ENCODE measurements at places on chromosomes 12 and 14.

- no peak for DNase-seq
Observed at GRCh38 chr14:100400115-100400514, 77.0 kb downstream of the SLC25A47 start.

DNA sequence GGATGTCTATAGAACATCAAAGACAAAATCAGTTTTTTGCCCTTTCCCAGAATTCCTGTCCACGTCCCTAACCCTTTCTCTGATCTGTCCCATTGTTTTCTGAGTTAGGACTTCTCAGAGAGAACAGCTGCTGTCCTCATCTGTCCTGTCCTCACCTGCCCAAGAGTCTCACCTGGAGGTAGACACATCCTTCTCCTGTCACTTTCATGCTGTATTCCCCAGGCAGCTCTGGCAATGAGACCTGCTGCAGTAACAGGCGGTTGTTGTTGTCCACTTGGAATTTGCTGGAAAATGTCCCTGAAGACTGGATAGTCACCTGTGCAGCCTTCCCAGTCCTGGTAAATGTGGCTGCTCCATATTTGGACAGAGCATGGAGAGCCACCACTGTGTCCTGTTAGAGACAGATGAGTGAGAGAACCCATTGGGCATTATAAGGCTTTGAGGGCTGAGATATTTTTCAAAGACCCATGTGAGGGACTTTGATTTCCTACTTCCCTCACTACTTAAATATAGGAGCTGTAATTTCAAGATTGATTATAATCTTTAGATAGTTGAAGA, 43.2 kb downstream of the A2M start:
- DNase-seq: no peak

DNA sequence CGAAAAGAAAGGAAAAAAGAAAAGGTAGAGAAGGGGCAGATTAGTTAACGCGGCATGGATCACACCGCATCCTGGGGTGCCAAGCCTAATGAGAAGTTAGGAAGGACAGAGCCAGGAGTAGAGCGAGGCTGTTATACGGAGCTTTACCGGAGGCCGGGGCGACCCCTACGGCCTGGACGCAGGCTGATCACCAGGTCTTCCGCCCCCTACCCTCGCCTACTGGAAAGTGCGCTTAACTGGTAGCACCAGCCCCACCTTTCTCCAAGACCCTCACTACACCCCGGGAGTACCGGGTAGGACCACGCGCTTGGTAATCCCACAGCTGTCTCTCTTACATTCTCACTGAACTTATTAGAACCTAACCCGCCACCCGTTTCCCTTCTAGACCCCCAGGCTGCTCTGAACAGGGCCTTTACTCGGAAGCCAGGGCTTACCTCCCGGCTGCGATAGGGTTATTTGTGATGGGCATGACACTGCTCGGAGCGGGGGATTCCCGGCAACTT, 33.8 kb downstream of the WBP11 start:
- DNase-seq: no peak

GRCh38 chr14:34043627-34044372, 92.9 kb upstream of the EGLN3 start:
- DNase-seq: peak; percentile 73

- DNase-seq: no peak
Observed at GRCh38 chr14:71400871-71401321, 493.6 kb downstream of the PCNX1 start.

DNA sequence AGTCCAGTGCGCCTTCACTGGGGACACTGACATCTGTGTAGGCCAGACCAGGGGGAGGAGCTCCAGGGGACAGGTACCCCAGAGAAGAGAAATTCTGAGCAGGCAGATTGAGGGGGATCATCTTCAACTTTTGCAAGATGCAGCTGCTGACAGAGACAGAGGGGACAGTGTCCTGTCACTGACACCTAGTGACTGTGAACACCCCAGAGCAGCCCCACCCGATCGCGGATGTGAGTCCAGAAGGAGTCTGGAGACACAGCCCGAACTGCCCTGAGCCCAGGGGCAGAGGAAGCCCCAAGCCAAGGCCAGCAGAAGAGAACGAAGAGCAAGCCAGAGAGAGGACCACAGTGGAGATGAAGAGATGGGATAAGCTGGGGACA, 21.7 kb upstream of the LRTM2 start:
- DNase-seq: no peak

- no peak for DNase-seq
Observed at GRCh38 chr14:60757567-60758002, 23.0 kb downstream of the MNAT1 start.

- no peak for DNase-seq
Observed at GRCh38 chr12:122201381-122201780, 2.1 kb upstream of the B3GNT4 start.

- DNase-seq: peak; percentile 80
Observed at GRCh38 chr14:20683891-20684661, at the start of gene RNASE4. TSS of gene RNASE4 (plus strand) at chr14:20684560. CDS start at chr14:20699372, 14,812 bp downstream.

- no peak for DNase-seq
Observed at GRCh38 chr12:94230357-94230905, 82.1 kb downstream of the PLXNC1 start.

GRCh38 chr12:89166121-89166520, 186.2 kb downstream of the DUSP6 start:
- no peak for DNase-seq

GRCh38 chr12:68904351-68904962, 28.5 kb downstream of the CPM start:
- DNase-seq: no peak

DNA sequence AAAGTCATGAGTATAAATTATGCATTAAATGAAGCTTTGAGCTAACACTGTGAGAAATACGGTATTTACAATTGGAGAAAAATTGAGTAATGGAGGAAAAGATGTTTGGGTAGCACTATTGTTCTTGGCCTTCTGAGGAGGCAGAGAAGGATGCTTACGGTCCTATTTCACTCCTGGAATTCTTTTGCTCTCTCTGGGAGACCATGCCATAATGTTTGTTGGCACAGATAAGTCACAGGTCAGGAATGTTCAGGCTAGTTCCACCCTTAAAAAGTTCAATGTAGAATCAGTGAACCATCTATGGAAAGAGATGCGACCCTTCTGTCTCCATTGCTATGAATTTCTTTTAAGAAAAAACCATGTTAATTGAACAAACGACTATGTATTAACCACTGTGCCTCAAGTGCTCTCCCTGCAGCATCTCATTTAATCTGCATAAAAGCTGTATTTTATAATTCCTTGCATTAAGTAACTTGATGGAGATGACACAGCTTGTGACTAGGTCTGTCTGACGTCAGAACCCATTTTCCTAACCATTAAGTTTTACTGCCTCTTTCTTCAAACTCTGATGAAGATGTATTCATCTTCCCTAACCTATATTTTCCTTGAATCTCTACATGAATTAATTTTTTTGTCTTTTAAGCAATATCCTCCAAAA, 9.5 kb downstream of the BATF start:
- DNase-seq: no peak

GRCh38 chr12:109696485-109697269, 16.9 kb upstream of the FAM222A start:
- DNase-seq: no peak

DNA sequence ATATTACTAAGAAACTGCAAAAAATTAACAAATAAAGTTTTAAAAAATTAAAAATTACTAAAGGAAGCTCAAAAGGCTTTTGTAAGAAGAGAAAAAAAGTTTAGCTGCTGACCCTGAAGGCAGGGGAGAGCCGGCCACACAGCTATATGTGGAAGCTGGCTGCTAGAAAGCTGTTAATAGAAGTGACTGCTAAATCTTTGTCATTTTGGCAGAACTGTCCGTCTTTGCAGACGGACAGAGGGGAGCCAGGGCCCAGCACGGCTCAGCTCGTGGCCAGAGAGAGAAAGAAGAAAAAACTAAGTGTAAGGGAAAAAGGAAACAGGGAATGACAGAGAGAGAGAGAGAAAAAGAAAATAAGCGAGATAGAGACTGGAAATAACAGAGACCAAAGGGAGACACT, 27.9 kb downstream of the PRMT8 start:
- no peak for DNase-seq

- no peak for DNase-seq
Observed at GRCh38 chr14:58923751-58924405, 264.6 kb upstream of the DAAM1 start.

DNA sequence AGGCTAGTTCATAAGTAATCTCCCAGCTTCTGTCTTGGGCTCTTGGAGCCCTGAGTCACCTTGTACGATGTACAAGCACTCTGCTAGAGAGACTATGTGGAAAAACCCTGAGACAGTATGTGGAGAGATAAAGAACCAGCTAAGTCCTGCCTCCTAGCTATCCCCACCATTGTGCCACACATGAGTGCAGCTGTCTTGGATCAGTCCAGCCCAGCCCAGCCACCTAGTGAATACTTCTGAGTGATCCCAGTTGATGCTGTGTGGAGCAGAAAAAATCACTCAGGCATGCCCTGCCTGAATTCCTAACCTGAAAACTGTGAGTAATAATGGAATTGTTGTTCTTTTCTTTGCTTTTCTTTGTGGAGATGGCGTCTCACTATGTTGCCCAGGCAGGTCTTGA, 5.1 kb upstream of the SERPINA6 start:
- no peak for DNase-seq

GRCh38 chr12:14775636-14775980, 27.7 kb downstream of the WBP11 start:
- no peak for DNase-seq

GRCh38 chr12:45468751-45469615, 253.1 kb downstream of the ANO6 start:
- DNase-seq: no peak

DNA sequence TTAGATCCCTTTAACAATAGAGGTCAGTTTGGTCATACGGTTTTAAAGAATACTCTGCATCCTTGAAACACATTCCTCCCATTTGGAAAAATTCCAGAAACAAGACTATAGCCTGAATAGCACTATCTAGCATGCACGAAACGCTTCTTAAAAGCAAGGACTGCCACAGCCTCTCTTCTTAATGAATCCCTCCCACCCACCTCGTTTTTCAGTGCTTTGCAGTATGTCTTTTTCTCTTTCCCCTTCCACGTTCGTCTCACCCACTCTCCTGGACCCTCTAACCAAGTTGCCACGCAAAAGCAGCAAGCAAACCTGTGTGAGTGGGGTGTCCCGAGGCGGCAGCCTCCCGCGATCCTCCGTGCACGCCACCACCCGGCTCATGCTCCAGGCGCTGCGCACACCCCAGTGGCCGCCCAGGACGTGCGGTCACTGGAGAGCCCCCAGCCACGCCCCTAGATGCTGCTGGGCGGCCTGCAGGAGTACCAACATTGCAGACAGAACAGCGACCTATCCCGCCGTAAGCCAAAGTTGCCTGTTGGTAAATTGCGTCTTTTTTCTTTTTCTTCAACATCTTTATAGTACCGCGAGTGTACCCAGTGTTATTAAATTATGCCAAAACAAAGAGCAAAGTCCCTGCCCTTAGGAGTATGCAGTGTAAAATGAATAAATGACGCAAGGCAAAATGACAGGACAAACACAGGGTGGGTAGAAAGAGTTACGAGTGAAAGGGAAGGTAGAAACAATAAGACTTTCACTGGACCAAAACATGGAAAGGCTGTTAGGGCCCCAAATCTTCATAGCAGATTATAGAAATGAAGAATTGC, at the start of gene SLC38A4:
SLC38A4 (minus strand) TSS at position 407 of the 824 bp plus-strand sequence. CDS start 32,926 bp downstream, outside the sequence.
- no peak for DNase-seq

GRCh38 chr12:124487066-124487833, 80.2 kb downstream of the NCOR2 start:
- DNase-seq: no peak

GRCh38 chr14:32900547-32900946, 38.1 kb upstream of the NPAS3 start:
- no peak for DNase-seq

DNA sequence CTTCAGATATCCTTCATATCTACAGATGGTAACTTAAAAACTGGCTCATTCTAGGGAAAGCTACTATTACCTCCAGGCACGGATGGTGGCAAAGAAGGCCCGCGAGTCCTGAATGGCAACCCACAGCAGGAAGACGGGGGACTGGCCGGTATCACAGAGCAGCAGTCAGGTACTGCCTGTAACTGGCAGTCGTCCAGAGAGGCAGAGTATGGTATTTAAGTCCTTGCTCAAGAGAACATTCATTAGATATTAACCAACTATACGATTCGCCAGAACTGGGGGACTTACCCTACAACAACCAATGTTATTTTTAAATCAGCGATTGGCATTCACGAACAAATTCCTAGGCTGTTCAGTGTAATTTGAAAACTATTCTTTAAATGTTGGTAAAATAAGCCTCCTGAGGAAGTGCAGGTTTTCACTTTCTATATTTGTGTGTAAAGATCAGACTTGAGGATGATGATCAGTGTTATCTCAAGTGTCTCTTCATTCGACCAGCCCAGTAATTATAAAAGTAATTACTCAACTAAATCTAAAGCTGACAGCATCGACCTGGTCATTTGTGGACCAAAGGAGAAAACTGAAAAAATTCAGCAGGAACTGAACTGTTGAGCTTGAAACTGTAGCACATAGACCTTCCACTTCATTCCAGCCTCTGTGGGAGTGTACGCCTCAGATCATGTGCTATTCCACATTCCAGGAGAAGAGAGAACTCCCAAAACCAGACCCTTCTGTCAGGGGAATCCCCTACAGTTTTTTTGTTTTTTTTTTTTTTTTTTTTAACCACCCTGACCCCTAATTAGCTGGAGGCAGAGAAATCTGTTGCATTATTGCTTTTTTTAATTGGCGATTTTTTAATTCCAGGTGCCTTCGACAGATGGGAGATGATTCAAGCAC, 75.6 kb downstream of the ESR2 start:
- no peak for DNase-seq

DNA sequence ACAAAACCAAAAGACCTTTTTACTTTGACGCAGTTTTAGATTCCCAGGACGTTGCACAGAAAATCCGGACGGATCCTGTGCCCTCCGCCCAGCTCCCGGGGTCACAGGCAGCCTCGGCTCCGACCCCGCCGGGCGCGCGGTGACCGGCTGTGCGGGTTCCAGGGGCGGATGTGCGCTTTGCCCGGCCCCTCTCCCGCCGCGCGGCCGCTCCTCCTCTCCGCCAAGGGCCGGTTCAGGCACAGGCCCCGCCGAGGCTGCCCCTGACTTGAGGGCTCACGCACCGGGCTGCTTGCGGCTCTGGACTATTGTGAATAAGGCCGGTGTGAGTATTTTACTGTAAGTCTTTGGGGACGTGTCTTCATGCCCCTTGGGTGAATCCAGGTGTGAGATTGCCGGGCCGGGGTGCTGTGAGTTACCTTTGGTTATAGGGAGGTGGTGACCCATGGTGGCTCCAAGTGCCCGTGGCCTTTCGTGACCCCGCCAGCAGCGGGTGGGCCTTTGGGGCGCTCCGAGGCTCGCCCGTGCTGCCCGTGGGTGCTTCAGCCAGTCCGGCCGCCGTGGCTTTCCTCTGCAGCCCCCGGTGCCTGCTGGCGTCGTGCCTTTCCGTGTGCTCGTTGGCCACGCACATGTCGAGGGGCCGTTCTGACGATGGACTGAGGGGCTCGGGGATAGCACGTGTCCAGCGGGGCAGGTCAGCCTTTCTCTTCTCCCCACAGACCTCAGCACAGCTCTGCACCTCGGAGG, 45.9 kb downstream of the NOC4L start:
- DNase-seq: no peak

DNA sequence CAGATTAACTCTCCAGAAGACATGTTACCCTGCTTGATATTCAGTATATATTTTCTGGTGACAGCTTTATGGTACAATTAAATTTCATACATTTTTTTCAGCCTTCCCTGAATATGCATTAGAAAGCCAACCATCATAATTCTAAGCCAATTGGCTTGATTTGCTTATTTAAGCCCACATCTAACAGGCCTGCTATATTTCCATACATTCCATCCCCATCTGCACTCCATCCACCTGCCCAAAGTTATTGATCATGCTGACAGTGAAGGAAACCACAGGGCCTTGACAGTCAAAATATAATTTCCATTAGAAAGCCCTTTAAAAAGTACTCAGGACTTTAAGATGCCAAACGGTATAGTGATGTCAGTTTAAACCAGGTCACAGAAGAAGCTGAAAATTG, 164.3 kb downstream of the GXYLT1 start:
- DNase-seq: no peak

GRCh38 chr12:9719790-9720189, 13.1 kb downstream of the CLECL1 start:
- no peak for DNase-seq
